ENCODE measurements at places on chromosomes 3 and 15.

- DNase-seq: no peak
These were observed 432.0 kb downstream of the ZPLD1 start for GRCh38 chr3:102866845-102867244.

DNA sequence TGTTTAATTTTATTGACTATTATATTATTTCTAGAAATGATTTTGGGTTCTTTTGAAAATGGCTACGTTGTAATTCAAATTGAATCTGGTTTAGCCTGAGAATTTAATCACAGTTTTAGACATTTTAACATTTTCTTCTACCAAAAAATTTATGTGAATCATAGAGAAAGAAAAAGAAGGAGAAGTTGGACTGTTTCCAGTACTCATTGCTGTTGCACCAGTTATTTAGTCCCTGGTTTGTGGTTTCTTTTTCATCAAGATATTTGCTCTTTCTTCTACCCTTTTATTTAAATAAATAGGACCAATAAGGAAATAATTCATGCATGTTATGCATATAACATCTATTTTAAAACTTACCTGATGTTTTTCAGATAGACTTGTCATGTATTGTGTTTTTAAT, 1337.1 kb downstream of the ROBO1 start:
- DNase-seq: no peak

- no peak for DNase-seq
These were observed 9.8 kb downstream of the ANKRD28 start for GRCh38 chr3:15787941-15788340.

DNA sequence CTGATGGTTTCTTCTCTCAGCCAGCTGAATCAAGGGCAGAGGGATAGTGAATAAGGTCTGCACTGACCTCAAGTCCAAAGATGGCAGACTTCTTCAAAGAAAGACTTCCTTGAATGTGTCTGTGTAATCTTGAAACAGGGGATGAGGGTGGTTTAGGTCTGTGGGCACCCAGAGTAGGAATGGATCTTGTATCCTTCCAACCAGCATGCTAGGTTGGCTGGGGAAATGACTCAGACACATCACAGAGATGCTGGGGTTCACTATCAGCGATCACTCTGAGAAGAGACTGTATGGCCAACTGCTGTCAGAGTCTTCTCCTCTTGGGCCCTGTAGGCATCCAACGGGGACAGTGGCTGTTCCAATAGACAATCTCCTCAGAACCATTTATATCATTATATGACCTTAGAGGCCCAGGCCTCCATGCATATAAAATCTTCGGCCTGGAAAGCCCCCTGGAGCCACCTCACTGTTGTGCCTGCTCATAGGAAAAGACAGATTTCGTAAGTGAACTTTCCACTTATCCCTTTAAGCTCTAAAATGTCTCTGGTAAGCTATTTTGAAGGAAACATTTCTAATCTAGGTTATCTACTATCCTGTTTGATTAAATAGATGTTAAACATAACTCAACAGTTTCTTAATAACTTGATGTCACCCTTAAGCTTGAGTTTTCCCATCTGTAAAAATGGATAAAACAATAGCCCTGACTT, 58.5 kb downstream of the TIPARP start:
- DNase-seq: no peak

- DNase-seq: no peak
These were observed 165.5 kb downstream of the IL5RA start for GRCh38 chr3:2944628-2945027.

DNA sequence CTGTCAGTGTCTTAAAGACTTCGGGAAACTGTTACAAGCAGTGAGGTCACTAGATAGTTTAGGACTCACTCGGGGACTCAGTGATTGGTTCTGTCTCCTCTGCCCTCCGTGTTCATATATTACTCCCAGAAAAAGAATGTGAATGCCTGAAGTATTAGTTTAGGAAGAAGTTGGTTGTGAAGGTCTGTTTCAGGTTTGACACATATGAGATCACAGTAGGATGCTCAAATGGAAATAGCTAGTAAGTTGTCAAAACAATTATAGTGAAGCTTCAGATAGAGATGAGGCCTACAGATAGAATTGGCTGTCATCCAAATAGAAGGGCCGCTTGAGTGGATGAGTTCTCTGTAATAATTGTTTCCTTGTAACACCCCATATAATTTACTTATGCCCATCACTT, 172.6 kb downstream of the PLCL2 start:
- no peak for DNase-seq

- DNase-seq: no peak
These were observed 406 bp upstream of the MPI start for GRCh38 chr15:74889390-74889882.

DNA sequence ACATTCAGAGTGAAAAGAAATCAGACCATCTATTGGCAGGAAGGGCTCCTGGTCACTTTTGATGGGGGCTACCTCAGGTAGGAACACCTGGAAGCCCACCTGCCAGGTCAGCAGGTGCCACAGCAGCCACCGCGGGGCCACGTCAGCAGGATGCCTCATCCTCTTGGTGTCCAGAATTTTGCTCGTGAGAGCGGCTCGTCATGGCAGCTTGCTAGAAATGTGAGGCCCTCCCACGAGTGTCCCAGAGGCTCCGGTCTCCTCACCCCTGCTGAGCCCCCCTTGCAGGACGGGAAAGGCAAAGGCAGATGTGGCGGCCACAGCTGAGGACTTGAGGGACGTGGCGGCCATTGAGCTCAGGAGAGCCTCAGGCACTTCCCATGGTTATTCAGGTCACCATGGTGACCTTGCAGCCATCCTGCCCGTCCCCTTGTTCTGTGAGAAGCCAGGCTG, 129.4 kb downstream of the LRRK1 start:
- no peak for DNase-seq

DNA sequence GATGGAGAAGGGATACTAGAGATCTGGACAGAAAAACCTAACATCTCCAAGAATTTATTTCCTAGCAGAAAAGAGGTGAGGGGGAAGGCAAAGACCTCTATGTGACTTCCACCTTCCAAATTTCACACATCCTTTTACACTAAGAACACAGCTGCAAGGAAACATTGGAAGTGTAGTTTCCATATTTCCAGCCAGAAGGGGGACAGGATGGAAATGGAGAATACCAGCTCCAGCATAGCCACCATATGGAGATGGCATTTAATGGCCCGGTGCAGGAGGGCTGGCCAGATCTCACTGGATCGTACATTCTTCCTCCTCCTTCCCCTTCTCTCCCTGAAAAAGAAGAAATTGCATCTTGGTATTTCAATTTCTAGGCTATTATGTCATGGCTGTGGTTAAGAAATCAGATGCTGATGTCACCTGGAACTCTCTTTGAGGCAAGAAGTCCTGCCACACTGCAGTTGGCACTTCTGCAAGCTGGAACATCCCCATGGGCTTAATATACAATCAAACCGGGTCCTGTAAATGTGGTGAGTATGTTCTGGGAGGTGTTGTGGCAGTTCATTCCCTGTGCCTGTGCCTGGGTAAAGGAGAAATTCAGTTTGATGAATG, 36.9 kb upstream of the TF start:
- no peak for DNase-seq

DNA sequence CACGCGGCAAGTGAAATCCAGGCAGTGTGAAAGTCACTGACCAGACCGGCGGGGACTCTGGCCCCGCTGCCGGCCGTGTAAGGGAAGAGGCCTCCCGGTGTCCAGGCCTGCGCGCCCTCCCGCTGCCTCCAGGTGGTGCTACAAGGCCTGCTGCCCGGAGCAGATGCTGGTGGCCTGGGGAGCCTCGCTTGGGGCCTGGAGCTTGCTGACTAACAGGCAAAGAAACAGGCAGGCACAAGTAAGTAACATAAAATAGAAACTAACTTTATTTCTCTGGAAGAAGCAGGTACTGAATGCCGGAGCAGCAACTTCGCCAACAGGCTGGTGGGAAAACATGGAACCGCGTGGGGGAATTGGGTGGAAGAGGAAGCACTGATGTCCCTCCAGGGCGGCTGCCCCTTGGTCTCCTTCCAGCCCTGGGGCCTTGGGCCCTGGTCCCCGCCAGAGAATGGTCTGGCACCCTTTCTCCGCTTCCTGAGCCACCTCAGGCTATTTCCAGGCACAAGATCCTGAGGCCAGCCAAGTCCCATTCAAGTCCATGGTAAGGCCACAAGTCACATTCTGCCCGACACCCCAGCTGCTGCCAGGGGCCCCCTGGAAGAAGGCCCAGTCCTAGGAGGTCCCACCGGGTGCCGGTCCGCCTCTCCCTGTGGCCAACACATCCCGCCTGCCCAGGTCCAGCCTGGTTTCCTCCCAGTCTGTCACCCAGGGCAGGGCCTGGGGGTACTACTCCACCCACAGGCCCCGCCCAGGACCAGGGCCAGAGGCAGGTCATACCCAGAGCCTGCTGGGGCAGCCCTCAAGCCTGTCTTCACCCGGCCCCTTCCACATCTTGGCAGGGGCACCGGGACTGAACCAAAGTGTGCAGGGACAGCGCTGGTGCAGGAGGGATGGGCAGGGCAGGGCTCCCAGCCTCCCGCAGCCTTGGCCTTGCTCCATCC, 45.0 kb downstream of the TNK2 start:
- peak; percentile 40 for DNase-seq

DNA sequence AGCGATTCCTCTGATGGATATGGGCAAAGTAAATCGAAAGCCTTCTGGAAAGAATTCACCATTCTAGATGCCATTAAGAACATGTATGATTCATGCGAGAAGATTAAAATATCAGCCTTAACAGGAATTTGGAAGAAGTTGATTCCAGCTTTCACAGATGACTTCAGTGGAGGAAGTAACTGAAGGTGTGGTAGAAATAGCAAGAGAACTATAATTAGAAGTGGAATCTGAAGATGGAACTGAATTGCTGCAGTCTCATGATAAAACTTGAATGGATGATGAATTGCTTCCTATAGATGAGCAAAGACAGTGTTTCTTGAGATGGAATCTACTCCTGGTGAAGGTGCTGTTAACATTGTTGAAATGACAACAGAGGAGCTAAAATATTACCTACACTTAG, 30.1 kb upstream of the TBC1D23 start:
- DNase-seq: no peak

DNA sequence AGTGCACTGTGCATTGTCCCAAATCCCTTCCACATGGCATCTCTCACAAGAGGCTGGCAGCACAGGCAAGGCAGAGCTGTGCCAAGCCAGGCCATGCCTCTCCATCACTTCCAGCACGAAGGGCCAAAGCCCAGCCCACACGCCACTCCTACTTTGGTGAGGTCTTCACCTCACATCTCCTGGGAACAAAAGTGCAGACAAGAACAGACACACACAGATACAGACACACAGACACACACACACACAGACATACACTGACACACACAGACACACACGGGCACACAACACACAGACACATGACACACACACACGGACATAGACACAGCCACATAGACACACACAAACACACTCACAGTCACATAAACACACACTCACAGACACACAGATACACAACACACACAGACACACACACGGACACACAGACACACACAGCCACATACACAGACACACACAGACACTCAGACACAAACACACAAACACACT, 233.3 kb downstream of the UACA start:
- no peak for DNase-seq

- no peak for DNase-seq
These were observed 36.9 kb downstream of the METTL6 start for GRCh38 chr3:15390460-15390859.

DNA sequence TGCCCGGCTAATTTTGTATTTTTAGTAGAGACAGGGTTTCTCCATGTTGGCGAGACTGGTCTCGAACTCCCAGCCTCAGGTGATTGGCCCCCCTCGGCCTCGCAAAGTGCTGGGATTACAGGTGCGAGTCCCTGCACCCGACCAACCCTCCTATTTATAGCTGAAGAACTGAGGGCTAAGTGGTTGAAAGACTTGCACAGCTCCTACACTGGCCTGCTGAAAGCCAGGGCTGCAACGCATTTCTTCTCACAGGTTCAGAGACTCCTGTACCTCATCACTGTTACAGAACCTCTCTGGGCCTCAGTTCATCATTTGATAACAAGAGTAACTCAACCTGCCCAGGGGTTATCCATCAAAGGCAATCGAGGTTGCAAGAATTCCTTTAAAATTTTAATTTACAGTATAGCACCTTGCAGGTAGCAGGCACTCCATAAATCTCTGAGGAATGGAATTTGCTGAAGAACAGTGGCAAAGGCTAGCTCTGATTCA, 626.5 kb upstream of the TBL1XR1 start:
- DNase-seq: no peak

DNA sequence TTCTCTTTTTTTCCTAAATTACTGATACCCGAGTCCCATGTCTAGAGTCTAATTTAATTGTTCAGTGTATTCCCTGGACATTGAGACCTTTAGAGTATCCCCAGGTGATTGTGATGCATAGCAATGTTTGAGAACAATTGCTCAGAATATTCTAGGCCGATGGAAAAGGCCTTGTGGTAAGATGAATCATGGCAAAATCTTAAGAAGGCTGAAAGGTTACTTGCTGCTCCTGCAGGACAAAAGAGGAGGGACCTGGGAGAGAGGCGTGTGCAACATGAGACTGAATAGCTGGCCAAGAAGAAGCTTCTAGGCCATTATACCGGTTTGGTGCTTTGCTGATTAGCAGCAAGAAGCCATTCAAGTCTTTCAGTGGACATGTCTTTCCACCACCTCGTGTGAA, 256.6 kb downstream of the ROBO2 start:
- DNase-seq: no peak

Measured in stimulated activated CD4-positive, alpha-beta T cell treated with anti-CD3 and anti-CD28 coated beads, TNF-alpha, amount 100 ng/mL, for 24 hours (primary cell).